ENCODE measurements at places on chromosomes 12 and 14.

GRCh38 chr12:12922191-12922616 is 29.8 kb downstream of the GPRC5D start:
- DNase-seq: peak; percentile 58

- DNase-seq: peak; percentile 17
These were observed 55.6 kb downstream of the NT5DC3 start for GRCh38 chr12:103785243-103786031.

GRCh38 chr14:22448905-22449599 is 140.0 kb downstream of the DAD1 start:
- DNase-seq: no peak

- peak; percentile 85 for DNase-seq
These were observed 363.4 kb downstream of the DAD1 start for GRCh38 chr14:22225516-22226140.

GRCh38 chr14:33369972-33370371 is 431.3 kb downstream of the NPAS3 start:
- no peak for DNase-seq

DNA sequence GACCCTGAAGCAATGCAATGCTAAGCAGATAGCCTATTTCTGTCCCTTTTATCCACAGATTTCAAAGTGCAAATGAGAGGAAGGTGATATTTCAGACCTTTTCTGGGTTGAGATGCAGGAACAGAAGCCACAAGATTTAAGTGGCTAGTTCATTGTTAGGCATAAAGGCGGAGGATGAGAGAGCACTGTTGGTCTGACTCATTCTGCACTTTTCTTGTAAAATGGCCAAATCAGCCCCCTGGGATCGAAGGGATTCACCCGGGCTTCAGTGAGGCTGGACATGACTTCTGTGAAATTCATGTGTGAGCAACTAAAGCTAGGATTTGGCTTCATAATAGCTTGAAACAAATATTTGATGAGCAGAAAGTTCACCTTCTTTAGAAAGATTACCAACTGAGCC is 101.9 kb upstream of the OVCH1 start:
- peak; percentile 64 for DNase-seq

GRCh38 chr12:57552835-57553313 is 3.0 kb downstream of the KIF5A start:
- DNase-seq: peak; percentile 56

DNA sequence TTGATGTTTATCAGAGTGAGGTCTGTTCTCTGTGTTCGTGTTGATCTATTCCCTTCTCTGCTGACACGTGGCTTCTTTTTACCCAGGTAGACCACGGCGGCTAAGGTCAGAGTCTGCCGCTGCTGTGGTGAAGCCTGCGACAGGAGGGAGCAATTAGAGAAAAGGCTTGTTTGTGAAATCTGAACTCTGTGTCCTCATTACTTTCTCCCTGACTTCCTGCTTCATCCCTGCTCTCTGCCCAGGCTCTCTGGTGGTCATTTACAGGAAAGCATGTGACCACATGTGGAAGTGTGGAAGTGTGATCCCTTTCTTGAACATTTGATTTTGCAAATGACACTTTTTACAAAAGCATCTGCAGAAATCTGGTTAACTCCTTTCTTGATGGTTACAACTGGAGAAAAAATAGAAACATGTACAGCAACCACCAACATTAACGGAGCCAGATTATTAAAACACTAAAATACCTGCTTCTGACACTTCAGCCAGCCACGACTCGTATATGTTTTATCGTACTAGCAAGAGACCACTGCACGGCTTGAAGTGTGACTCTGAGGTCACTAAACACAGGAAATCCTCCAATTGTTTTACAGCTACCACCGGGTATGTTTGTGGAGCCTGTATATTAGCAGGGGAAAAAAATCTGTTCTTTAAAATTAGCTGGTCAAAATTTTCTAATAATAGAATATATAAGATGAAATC is 388.6 kb upstream of the TMPO start:
- DNase-seq: no peak

GRCh38 chr12:77040231-77040630 is 25.1 kb downstream of the E2F7 start:
- no peak for DNase-seq

Data from fibroblast of upper back skin (primary cell).